ENCODE measurements at places on chromosomes 7 and 10. TPM values are rescaled to one million over a fixed set of nuclear protein-coding genes. Genes with fewer than 3 reads are reported as not detected.

The HHEX gene
- 32.8 TPM for total RNA-seq

The C7orf57 gene
- 0.09 TPM for total RNA-seq

The C10orf53 gene
- not detected for total RNA-seq

The SLC29A4 gene
- 2.3 TPM for total RNA-seq

The UCMA gene
- not detected for total RNA-seq
